ENCODE measurements at places on chromosomes 4 and X.

GRCh38 chr4:171378323-171378722, 434.9 kb upstream of the GALNTL6 start:
- DNase-seq, result no peak

DNA sequence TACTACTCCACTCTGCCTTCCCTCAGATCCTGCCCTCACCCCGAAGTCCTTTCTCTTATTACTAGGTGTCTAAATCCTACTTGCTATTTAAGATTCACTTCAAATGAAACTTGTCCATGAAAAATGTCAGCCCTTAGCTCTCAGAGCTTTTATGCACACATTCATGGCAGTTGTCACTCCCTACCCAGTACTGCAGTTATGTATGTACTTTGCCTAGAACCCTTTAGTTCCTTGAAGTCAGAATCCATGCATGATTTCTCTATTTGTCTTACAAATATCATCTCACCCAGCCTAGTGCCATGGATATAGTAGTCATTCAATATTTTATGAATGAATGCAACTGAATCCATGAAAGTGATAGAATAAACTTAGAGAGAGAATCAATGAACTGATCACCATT, 3.3 kb upstream of the EPGN start:
- no peak for DNase-seq

GRCh38 chr4:169062897-169063244, 52.8 kb upstream of the CBR4 start:
- no peak for DNase-seq

- DNase-seq, result no peak
These were observed 17.1 kb downstream of the VSIG4 start for GRCh38 chrX:66022632-66023384.

DNA sequence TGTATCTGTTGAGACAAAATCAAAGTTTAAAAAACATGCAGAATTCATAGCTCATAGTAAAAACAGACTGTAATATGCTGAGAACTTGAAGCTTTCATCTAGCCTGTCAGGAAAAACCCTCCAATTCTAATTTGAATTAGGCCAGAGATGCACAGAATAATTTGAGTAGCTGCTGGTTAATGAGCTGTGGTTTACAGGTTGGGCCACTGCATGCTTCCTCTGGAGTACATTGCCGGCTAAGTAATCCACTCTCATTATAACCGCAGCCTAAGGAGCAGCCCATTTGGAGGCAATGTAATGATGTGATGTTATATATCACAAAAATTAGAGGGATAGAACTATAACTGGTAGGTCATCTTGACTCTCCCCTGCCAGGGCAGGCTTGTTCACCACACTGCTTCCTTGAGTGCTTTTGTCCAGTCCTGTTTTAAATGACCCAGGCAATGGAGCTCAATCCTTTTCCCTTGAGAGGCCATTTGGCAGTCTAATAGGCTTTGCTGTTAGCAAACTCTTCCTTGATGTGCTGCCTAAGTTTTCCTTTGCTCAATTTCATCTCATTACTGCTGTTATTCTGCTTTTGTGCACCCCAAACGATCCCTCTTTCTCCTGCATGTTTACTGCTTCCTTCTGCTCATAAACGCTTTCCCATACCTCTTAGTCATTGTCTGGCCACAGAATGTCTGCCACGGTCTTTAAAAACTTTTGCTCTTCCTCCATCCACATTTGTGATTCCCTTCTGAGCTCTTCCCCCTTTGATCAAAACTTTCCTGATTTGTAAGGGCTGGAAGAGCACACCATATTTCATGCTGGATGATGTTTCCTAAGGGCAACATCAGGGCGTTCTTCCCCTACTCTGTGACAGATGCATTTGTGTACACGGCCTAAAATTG, 230.9 kb downstream of the C4orf33 start:
- DNase-seq, result no peak

Data from stimulated activated CD8-positive, alpha-beta memory T cell treated with anti-CD3 and anti-CD28 coated beads, Interleukin-15, amount 100 ng/mL, for 48 hours (primary cell).